NCI-H1048 (cell line): ENCODE measurements at places on chromosomes 1 and 21.

DNA sequence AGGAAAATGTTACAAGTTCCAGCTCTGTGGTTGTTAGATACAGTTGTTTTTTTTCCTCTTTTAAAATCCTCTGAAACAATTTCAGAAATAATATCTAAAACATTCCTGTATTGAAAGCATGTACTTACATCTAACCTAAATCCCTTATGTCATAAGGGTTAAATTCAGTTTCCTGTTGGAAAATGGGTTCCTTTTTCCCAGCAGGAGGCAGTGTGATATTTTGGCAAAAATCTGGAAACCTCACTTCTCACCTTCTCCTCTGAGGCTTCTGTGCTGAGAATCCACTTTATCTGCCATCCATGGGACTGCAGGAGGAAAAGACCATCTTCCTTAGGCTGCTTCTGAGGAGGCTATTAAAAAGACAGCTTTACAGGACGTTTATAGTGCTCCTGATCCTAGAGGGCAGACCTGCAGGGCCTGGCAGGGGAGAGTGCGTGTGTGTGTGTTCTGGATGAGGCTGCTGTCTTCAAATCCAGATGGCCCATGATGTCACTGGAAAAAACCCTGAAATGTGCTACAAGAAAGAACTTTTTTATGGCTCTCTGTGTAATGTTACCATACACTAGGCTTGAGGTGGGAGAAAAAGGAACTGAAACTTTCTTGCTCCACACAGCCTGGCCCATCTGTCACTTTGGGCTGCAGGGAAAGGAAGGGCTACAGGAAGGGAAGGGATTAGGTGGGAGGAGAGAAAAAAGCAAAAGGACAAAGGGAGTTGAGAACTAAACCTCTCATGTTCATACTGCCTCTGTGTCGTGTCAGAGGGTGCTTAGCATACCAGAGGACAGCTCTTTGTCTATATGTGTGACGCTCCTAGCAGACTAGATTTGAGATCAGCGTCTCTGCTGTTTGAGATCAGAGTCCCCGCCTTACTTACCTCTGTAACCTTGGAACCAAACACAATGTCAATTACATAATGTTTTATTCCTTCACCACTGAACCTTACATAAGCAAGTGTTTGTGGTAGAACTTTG lies 379.2 kb upstream of the SPAG17 start:
- DNase-seq: no peak

DNA sequence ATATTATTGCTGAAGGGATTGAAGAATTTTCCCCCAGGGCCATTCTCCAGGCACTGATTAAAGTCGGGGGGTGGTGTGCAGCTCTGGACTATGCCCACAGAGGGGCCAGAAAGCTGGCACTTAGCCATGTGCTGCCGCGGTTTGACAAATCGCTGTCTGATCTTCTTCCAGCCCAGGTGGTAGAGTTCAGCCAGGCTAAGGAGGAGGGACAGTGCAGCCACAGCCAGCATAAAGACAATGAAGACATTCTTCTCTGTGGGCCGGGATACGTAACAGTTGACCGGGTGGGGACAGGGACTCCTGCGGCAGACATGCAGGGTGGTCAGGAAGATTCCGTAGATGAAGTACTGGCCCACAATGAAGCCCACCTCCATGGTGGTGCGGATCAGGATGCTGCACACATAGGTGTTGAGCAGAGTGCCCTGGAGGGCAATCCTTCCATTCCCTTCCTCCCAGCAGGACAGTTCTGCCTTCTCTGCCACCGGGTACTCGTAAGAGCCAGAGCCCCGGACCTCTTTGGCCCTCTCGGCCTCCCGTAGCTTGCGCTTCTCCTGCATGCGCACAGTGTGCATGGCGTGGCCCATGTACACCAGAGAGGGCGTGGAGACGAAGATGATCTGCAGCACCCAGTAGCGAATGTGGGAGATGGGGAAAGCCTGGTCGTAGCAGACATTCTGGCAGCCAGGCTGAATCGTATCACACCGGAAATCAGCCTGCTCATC lies 1.9 kb downstream of the GJA5 start:
- DNase-seq: no peak

DNA sequence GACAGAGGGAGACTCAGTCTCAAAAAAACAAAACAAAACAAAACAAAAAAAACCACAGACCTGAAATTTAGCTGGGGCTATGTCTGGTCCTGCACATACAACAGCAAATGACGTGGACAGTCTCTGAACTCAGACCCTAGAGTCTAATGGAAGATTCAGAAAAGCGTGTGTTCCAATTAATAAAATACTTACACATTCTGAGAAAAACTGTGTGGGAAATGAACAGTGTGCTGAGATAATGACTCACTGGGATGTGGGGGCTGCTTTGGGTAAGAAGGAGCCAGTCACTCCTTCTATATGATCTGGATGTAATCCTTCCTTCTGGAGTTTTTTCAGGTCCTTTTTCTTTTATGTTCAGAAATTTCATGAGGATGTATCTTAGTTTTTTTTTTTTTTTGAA lies 29.4 kb downstream of the CLDN14 start:
- DNase-seq: no peak

DNA sequence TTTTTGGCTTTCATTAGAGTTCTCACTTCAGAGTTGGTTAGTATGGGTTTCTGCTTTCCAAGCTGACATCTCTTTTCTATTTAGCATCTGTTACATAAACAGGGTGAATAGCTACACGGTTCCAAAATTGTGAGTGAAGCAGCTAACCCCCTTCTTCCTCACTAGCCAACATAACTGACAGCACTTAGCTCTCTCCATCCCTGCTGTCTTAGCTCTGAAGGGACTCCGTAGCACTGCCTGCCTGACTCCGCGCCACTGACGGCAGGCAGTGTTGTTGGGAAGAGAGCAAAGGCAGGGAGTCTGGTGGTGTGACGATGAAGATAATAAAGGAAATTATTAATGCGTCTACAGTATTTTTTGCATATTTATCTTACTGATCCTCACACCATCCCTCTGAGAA lies 247.0 kb downstream of the PTBP2 start:
- no peak for DNase-seq

- no peak for DNase-seq
Measured at GRCh38 chr1:39335216-39335615, 130.7 kb downstream of the MACF1 start.

DNA sequence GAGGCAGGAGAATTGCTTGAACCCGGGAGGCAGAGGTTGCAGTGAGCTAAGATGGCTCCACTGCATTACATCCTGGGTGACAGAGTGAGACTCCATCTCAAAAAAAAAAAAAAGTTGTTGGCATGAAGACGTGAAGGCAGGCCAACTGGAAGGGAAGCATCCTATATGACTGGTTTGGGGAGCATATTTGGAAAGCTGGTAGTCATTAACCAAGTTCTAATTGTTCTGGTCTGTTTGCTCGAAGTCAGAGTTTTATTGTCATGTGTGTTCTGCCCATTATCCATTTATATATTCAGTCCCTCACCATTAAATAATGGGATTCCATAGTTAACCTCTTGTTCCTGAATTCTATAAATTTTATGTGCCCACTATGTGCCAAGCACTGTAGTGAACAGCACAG lies 3.3 kb upstream of the GLRX2 start:
- DNase-seq: no peak

DNA sequence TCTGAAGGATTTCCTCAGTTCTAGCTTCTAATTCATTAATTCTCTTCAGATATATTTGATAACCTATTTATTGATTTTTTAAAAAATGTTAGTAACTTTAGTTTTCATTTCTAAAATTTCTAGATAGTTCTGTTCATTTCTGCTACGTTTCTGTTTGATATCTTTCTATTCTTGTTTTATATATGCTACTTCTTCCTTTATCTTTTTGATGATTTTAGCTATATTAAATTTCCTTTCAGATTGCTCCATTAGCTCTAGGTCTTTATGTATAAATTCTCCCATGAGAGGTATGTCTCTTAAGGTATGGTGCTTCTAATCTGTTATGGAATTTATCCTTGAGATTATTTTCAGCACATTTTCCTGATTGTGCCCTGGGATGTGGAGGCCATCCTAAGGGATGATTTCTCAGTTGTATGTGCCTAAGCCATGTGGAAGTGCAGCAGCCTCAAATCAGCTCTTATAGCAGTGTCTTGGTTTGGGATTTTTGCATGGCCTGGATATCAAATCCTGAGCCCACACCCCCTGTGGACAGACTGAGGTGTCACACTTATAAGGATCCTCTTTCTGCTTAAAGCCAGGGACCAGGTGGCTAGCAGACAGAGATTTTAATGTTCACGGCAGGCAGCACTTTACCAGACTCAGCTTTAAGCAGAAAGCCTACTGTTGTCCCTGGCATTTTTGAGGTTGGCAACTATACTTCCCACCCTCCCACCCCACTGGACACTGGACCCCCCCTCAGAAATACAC lies 6.2 kb upstream of the KCNQ4 start:
- DNase-seq: no peak

DNA sequence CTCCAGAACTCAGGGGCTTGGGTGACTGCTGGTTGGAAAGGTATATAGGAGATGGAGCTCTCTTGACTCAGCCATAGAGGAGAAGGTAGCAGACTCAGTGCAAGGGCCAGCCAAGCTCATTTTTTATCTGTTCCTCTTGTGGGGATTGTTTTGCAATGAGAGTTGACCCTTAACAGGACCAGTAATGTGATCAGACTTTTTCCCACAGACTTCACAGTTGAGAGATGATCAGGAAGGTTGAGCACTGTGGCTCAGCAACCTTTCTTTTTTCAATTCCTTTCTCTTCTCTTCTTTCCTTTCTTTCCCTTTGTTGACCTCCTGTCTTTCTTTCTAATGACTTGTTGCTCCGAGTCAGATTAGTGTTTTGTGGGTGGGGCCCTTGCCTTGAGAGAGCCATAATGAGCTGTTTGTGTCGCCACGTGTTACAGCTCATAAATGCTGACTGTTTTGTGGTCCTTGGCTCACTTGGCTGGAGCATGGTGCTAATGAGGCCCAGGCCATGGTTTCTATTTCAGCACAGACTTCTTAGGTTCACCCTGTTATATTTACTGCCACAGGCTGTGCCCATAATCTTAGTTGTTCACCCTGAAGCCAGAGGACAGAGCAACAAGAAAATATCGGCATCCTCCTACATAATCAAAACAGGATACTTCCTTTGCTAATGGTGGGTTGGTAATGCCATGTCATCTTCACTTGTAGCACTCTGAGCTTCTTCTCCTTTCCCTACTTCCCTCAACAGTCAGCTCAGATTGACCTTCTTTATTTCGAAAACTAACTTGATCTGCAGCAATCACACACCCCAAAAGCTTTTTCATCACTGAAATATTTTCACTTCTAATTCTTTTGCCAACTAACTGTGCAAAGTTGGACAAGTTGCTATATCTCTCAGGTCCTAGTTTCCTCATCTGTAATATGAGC lies 13.9 kb downstream of the ADAM30 start:
- no peak for DNase-seq

- DNase-seq: no peak
Measured at GRCh38 chr1:153648000-153648643, 10.4 kb upstream of the SNAPIN start.

- no peak for DNase-seq
Measured at GRCh38 chr1:46176211-46176865, at the start of gene P3R3URF. Gene P3R3URF, minus strand, starts transcription at chr1:46176488. Its CDS starts 17 bp downstream, at chr1:46176471.

DNA sequence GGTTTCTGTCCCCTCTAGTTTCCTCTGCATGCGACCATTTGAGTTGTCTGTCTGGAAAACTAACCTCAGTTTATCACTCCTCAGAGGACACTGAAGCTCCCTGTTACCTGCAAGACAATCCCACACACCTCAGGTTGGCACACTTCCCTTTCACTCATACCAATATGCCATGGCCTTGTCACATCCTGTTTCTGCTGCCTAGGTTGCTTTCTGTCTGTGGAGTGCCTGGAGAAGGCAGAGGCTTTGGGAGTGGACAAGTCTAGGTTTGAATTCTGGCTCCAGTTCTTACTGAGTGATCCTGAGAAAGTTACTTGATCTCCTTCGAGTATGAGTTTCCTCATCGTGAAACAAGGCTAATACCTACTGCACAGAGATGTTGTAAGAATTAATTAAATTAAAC lies 171.5 kb upstream of the CACYBP start:
- no peak for DNase-seq

DNA sequence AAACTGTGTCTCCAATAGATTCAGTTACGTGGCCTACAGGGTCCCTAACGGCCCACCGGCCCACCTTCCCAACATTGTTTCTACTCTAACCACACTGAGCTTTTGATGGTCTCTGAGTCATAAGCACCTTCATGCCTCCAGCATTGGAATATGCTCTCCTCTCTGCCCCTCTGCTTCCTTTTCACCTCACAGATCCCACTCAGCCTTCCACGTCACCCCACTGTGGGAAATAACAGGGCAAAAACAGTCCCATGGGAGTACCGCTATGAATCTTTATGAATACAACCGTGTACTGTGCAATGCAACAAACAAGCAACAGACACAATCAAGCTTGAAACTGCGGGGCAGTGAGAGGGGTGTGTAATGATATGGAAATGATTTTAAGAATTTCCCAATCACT lies 5.3 kb upstream of the SARS1 start:
- no peak for DNase-seq

GRCh38 chr1:52503706-52504105 lies 49.2 kb downstream of the TUT4 start:
- no peak for DNase-seq

- no peak for DNase-seq
Measured at GRCh38 chr1:225410036-225410435, 17.8 kb downstream of the LBR start.

- no peak for DNase-seq
Measured at GRCh38 chr21:19853709-19854575, 1144.3 kb upstream of the NCAM2 start.

GRCh38 chr1:245444945-245445344 lies 290.2 kb downstream of the KIF26B start:
- no peak for DNase-seq

DNA sequence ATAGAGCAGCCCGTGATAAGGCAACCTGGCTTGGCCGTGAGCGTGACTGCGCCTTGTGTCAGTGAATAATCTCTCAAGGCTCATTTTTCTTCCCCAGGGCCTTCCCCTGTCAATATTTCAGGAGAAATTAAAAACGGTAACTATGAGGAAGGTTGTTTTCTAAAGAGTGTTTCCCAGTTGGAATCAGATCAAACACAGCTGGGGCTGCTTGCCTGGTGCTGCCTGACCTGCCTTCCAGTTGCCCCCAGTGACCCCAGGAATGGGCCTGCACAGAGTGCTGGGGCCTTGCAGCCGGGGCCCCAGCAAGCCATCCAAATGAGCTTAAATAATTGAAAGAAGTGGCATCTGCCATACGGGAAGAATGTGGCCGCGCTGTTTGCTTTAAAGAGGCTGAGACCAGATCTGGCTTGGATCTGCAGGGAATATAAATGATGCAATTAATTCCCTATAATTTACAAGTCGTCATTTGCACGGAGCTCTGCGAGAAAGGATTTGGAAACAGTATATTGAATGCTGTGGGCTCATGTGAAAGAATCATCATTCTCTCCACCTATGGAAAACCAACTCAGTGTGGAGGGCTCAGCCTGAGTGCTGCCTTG lies 203.9 kb downstream of the C1orf94 start:
- no peak for DNase-seq
